Activated T-helper 1 cell treated with Interleukin-2 at 50 U/mL for 16 hours (primary cell): ENCODE measurements at places on chromosomes 3 and 15.

DNA sequence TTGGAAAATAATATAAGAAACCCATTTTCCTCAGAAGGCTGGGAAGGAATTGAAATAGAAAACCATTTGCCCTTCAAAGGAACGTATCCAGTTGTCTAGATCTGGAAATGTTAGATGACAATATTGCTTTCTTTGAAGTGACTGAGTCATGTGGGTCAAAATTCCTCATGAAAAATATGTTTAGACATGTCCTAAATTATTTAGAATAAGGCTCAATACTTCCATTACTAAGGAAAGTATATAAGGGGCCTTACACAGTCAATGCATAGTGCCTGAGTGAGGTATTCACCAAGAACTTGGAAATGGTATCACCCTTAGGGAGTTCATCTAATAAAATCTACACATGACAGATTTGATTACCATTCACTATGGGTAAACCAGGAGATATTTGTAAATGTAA lies 619.8 kb upstream of the KCNMB2 start:
- no peak for DNase-seq

DNA sequence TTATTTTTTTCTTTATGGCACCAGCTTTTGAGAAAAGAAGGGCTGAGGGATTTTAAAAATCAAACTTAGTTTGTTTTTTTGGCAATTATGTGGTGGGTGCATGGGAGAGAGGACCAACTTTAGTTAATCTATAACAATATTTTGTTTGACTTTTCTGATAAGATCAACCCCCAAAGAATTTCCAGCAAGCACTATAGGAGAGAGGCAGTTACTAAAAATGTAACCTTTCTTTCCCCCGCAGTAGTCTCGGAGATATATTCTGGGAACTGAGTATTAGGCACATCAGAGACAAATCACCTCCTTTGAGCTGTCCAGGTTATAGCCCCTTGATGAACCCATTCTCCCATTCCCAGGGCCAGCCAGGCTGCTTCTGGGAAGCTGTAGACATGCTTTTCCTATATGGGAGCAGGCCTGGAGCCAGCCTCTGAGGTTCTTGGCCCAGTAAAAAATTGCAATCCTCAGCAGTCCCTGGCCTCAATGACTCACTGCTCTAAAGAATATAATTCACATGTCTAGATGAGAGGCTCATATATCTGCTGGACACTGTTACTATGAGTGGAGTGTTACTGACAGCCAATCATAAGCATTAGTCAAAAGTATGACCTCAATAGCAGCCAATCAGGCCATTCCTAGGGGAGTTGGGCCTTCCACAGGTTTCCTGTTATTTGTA lies 138.3 kb upstream of the AGBL1 start:
- DNase-seq = no peak

- no peak for DNase-seq
Measured at GRCh38 chr3:56314842-56315241, 153.4 kb downstream of the ERC2 start.

- no peak for DNase-seq
Measured at GRCh38 chr3:56019490-56020146, 448.6 kb downstream of the ERC2 start.

- DNase-seq = no peak
Measured at GRCh38 chr3:188631291-188632010, 477.5 kb downstream of the LPP start.

GRCh38 chr3:80331494-80332170 lies 563.8 kb upstream of the ROBO1 start:
- no peak for DNase-seq
